GDM1 (cell line): ENCODE measurements at places on chromosomes 2 and 18.

DNA sequence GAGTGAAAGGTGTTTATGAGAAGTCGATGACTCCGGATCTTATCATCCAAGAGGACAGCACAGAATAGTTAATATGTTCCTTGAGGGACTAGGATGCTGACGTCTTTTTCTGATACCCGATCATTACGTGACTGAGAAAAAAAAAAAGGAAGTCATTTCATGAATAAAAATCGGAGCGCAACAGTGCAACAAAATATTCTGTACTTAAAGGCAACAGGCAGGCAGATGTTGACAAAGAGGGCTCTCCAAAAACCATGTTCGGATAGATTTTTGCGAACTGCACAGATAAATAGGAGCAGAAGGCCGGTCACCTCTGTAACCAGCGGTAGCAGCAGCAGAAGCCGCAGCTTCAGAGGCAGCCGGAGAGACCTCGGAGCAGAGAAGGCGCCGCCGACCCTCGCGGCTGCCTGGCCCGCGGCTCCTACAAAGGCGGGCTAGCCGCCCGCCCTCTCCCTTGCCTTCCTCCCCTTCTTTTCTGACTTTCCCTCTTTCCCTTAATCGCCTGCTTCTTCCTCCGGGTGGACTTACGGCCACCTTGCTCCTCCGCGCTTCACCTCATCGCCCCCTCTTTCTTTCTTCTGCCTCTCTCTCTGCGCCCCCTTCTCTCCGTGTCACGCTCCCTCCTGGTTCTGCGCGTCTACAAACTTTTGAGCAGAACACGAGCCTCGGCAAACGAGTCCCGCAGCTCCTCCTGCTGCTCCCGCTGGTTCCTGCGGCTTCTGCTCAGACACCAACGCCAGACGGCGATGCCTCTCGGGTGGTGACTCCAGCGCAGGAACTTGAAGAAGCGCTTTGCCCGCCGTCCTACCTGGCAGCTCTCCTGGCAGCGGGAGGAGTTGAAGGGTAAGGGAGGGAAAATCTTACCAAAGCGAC, at the start of gene ADCYAP1:
Gene ADCYAP1, plus strand, starts transcription at position 654 of the 873 bp plus-strand sequence. CDS start 516 bp downstream, outside the sequence.
- DNase-seq, result no peak

GRCh38 chr18:44636241-44636640, 44.4 kb upstream of the SETBP1 start:
- no peak for DNase-seq

GRCh38 chr2:138355244-138355643, 146.3 kb upstream of the SPOPL start:
- no peak for DNase-seq

DNA sequence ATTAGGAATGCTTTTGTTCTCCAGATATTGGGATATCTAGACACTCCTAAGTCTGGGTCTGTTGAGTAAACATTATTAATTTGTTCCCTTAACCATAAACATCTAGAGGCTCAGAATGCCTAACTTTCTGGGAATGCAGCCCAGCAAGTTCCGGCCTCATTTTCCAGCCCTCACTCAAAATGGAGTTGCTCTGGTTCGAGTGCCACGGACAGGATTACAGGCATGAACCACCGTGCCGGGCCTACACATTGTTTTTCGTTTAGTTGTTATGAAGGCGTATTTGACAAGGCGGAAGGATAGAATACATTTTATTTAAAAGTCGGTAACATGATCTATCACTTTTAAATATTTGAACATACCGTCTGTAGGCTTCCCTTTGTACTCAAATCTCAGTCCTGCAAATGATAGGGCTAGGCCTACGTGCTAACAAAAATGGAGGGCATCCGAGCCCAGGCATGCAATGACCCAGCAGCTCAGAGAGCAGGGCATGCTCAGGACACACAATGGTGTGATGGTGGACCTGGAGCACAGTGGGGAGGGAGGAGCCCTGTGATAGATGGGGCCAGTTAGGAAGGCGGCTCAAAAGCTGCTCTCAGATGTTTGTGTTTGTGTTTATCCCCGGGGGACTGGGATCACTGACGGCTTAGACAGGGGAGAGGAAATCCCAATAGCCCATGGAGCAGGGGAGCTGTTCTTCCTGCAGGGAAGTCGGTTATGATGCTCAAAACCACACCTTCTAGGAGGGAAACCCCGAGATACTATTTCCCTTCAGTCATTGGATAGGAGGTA, 2.9 kb upstream of the SCYGR1 start:
- no peak for DNase-seq

- no peak for DNase-seq
These were observed 3.6 kb upstream of the DOK6 start for GRCh38 chr18:69397096-69397495.

DNA sequence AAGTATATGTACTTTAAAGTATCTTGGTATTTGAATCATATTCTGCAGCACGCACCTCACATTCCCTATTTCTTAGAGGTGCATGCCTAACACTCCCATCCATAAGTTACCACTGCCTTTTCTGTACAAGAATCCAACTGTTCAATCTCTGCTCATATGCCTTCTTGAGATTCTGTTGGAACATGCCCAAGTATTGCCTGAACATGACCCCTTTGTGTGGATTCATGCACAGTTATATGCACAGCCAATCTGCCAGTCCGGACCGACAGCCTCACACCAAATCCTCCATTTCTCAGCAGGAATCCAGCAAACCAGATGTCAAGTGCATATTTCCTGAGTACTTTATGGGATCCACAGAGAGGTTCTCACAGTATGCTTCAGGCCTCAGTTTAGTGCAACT, 222.0 kb downstream of the TMEM182 start:
- DNase-seq, result no peak

GRCh38 chr18:50622865-50623393, 63.0 kb downstream of the MAPK4 start:
- DNase-seq, result no peak

- DNase-seq, result no peak
These were observed 58.4 kb downstream of the ITGB1BP1 start for GRCh38 chr2:9364791-9365497.

DNA sequence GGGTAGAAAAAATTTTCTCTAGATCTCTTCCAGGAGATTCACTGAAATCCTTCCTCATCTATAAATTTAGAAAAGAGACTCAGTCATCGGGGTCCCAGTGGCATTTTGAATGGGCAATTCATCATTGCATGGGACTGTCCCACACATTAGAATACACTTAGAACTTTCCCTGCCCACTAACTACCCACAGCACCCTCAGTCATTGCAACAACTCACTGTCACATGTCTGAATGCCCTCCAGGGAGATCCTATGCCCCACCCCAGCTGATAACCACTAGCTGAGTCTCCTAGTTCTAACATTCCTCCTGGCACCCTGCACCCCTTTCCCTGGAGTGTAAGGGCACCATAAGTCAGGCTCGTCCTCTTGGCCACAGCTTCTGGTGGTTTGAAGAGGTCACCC, 89.6 kb downstream of the INSIG2 start:
- DNase-seq, result no peak

DNA sequence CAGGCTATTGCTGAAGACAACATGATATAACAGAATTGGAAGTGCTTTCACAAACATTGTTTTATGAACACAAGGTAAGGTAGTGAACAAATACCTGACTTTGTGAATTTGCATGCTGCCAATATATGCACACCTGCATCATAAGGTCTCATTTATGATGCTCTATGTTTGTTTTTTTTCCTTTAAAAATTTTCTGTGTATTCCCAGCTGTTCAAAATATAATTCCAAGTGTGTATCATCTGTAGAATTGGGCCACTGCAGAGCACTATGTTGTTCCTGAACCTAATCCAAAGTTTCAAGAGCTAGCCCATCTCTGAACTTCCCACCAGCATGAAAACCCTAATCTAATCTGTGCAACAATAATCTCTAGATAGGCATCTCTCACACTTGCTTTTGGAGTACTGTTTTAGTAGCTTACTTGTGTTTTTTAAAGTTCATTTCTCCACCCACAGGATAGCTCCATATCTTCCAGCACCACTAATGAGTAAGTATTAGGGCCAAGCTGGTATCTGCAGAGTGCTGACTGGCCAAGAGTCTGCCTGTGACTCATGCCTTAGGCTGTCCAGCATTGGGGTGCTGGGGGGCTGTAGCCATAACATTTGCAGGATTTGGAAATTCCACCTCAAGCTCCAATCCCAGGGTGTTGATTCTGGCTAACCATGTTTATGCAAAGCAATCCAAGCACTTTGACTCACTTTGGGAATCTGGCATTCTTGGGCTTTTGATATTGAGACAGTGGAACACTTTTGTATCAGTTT, 208.2 kb upstream of the REV1 start:
- DNase-seq, result no peak

- no peak for DNase-seq
These were observed 7.1 kb downstream of the NEUROD1 start for GRCh38 chr2:181673173-181673572.

GRCh38 chr2:70541481-70542020, 12.1 kb downstream of the TGFA start:
- DNase-seq, result no peak

DNA sequence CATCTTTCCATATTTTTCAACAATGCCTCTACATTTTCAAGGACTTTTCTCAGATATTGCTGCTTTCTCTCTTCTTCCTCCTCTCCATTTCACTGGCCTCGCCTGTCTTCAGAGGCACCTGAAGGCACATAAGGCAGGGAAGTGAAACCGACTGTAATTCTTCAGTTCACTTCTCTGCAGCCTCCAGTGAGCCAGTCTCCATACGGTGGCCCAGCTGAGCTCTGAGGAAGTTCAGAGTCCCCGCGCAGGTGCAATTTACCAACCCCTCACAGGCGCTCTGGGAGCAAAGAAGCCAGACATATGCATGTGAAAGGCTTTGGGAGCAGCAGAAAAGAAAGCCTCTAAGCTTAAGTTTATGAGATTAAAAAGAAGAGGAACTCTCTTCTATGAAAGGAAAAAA, 12.4 kb downstream of the KLHL14 start:
- DNase-seq, result no peak

DNA sequence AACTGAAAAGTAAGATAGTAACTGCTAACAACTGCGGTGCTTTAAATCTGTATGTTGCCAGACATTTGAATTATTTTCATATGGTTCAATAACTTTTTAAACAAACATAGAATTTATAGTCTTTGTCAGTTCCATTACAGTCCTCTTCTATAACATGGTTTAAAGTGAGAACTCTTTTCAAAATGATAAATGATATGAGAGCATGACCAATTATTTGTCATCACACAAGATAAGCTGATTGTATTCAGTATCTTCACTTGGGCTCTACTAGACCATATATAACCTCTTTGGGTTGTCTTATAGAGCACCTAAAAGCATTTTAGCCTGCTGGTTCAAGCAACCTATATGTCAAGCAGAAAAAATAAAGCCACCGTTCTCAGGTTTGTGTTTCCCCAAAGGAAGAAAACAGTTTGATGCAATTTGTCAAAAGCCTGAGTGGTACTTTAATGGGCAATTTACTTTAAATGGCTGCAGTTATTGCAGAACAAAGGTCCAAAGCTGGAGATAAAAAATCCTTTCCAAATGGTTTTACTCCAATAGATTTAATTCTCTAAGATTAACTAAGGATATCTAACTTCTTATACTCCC, 298.4 kb downstream of the FSIP2 start:
- DNase-seq, result no peak

DNA sequence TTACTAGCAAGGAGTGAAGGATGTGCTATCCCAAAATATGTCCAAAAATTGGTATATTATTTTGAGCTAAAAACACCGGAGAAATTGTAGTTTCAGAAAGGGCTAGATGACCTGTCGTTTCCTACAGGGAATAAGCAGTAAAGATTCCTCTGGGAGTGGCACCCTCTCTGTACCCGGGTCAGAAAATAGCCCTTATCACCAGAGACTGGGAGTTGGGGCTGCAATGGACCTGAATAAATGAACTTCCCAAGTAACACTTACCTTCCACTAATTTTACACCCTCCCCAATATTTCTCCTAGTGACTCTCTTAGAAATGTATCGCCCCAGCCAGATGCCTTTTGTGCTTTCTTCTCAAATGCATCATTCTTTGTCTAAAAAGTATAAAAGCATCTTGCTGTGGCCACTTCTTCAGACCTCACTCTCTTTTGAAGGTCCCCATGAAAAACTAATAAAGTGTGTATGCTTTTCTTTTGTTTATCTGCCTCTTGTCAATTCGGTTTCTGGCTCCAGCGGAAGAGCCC, 734 bp upstream of the RMC1 start:
- no peak for DNase-seq

- no peak for DNase-seq
These were observed 1.8 kb downstream of the SCN9A start for GRCh38 chr2:166373951-166374350.

DNA sequence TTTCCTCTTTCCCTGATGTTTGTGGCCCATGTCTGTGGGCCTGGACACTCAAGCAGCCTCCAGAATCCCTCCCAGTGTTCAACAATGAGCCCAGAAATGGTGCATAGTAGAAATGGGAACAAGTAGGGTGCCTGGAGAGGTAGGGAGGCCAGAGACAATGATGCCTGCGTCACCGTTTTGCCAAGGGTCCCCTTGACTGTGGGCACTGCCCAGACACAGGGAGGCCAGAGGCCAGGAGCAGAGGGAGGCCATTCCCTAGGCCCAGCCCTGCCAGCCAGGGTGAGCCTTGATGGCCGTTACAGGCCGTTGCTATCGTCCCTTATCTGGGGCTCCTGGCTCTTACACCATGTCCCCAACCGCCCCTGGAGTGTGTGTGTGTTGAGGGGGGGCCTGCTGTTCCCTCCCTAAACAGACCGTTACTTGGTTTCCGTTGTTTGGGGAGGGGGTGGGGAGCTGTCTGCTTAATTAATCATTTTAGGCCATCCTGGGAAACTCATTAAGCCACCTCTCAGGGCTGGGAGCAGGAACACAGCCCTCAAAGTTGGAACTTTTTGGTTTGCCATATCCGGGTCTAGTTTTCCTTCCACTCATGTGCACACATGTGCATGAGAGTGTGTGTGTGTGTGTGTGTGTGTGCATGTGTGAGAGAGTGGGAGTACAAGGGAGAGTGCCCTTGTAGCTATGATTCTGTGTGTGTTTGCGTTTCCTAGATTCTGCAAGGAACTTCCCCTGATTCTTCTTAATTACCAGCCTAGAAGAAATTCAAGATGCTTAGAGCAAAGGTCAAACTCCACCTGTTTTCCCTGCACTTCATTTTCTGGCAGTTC, 135.2 kb upstream of the HAAO start:
- peak; percentile 75 for DNase-seq

- DNase-seq, result no peak
These were observed 439 bp upstream of the PLEKHH2 start for GRCh38 chr2:43636621-43637020.

DNA sequence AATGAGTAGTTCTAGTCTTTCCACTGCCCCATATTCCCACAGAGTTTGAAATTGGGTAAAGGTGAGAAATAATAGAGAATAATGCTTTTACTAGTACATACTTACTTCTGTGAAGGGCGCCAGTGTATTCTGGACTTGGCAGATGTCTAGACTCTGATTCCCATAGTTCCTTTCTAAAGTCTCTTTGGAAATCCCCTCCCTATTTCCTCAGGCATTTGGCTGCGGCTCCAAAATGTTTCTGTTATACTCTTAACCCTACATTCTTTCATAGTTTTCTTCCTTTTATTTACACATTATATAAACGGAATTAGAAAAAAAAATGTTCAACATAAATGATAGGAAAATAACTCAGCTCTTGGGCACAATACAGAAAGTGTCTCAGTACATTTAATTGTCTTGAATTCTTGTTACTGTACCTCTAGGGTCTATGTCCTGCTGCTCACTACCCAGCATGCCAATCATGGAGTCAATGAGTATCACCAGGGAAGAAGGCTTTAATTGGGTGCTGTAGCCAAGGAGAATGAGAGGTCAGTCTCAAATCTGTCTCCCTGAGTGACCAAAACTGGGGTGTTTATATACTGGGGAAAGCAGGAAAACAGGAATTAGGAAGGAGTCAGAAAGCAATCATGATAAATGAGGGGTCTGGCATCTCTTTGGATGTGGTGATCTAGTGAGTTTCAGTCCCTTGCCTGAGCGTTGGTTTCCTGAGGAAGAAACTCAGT, 147.8 kb upstream of the MMADHC start:
- DNase-seq, result no peak
